ENCODE measurements at places on chromosomes 7 and 10. TPM values are rescaled to one million over a fixed set of nuclear protein-coding genes. Genes with fewer than 3 reads are reported as not detected.

The ELOVL3 gene
- total RNA-seq = 0.32 TPM

The CTAGE4 gene
- total RNA-seq = 0.43 TPM

The SFTPD gene
- not detected for total RNA-seq

The UCN3 gene
- total RNA-seq = not detected

The AP3M1 gene
- total RNA-seq = 51.4 TPM

The SEMA3C gene
- 101 TPM for total RNA-seq

The HOXA4 gene
- 0.97 TPM for total RNA-seq

The H2BK1 gene
- not detected for total RNA-seq

The SLC29A3 gene
- 2.2 TPM for total RNA-seq

The CNPY1 gene
- total RNA-seq = not detected

DNA sequence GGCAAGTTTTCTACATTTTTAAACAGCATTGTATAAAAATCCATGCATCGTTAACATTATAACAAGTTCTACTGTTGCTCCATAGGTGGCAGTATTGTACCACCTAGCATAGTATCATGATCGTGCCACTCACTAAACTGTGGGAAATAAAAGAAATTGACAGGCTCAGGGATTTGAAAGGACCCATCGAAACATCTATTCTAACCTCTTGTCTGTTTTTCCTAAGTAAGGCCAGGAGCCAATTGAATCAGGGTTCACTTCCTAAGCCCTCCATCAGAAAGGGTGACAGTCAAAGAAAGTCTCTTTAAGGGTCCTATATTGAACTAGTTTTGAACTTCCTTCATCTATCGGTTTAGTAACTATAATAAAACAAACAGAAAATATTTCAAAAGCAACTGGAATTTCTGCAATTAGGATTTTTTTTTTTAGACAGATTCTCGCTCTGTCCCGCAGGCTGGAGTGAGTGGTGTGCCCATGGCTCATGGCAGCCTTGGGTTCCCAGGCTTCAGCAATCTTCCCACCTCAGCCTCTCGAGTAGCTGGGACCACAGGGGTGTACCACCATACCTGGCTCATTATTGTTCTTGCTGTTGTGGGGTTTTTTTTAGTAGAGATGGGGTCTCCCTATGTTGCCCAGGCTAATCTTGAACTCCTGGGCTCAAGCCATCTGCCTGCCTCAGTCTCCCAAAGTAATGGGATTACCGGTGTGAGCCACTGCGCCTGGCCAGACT, 9.4 kb downstream of the HACD1 start:
- DNase-seq = peak; percentile 65

GRCh38 chr10:109972372-109973001, 35.3 kb upstream of the ADD3 start:
- no peak for DNase-seq

- no peak for DNase-seq
Observed at GRCh38 chr7:64869912-64870562, 33.0 kb upstream of the ZNF273 start.

GRCh38 chr10:30422981-30423654, 10.9 kb upstream of the MAP3K8 start:
- DNase-seq = peak; percentile 95

DNA sequence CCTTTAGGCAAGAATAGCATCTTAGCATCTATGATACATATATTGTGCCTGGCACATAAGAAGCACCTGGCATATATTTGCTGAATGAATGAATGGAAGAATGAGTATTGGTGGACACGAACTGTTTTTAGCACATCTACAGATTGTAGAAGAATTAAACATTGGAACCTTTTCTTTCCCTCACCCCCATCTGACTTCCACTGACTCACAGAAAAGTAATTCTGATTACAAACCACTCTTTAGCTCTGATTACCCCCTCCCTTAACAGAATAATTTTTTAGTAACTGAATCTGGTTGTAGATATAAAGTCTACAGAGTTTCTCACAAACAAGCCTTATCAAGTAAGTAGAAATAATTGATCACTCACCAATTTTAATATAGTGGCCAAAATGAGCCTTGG, 31.9 kb downstream of the SLC26A4 start:
- DNase-seq = no peak

DNA sequence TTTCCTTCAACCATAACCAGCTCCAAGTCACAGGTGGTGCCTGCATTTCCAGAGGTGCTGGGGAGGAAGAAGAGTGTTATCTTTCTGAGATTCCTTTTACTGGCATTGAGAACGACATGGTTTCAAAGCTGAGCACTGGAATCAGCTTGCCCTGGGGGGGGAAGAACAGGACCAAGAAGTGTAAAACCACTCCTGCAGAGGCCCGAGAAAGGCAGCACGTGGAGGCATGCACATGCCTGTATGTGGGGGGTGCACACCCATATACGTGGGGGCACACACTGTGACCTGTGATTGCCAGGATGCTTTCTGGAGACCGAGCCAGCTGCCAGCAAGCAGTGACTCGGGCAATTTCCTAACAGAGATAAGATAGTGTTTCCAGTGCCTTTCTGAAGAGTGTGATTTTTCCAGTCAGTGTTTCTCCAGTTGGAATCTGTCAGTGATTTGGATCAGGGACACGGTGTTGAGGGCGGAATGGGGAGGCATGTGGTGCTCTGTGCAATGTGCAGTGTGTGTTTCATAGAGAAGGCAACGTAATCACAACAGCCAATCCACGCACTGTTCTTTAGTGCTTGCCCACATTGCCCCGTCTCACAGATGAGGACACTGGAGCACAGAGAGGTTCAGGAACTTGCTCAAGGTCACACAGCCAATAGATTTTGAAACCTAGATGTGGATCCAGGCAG, 4.2 kb downstream of the LRRC27 start:
- DNase-seq = peak; percentile 75

- DNase-seq = no peak
Observed at GRCh38 chr7:45712872-45713668, 138.9 kb downstream of the ADCY1 start.

DNA sequence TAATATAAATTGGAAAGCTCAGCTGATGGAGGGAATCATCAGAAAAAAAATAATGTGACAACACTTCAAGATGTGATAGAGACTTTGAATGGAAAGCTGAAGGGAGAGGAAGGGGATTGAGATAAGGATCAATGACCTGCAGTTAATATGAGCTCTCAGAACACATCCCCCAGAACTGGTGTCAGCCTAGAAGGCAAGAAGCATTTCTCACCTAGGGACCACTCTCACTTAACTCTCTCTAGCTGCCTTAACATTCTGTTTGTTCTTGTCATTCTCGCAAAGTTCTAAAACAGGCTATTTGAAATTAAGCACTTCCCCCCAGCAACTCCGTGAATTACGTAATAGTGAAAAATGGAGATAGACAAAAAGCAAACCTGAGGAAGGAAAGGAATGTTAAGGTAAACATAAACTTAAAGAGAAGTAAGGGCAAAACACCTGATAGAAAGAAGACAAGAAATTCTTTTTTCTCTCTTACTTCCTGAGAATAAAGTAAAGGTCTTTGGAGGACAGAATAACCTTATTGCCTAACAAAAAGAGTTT, 1.2 kb upstream of the MPP7 start:
- DNase-seq = no peak

- peak; percentile 77 for DNase-seq
Observed at GRCh38 chr10:99711129-99711719, 20.7 kb downstream of the COX15 start.

DNA sequence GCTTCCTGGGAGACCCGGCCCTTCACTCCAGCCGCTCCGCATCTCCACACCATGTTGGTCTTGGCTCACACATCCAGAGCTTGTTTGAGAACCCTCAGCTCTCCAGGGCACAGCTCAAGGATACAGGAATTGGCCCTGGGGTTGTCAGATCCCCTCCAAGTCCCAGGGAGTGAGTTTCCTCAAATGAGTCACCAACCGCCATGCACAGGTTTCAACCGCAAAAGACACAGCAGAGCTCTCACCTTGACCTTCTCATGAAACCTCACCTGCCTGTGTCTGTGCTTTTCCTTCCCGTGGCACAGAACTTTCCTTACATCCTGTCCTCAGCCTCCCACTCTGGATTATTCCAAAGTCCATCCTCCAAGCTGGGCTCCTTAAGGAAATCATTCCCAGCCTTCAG, 20.6 kb downstream of the AZGP1 start:
- DNase-seq = no peak

DNA sequence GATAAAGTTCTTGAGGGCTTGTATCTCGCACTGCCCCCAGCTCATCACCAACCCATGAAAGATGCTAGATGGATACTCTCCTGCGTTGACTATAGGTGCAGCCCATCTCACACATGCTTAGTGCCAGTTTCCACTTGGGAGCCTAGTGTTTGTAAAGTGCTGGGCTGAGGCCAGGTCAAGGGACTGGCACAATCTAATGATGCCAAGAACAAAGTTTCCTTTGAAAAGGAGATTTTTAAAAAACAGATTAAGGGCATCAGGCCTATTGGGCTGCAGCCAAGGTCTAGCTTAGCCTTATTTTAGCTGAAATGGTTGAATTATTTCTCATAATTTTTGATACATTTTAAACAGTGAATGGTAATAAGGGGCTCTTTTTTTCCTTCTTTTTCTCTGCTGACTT, 259.0 kb downstream of the ADRA2A start:
- DNase-seq = no peak

GRCh38 chr10:34739915-34740314, 75.2 kb downstream of the PARD3 start:
- peak; percentile 90 for DNase-seq

DNA sequence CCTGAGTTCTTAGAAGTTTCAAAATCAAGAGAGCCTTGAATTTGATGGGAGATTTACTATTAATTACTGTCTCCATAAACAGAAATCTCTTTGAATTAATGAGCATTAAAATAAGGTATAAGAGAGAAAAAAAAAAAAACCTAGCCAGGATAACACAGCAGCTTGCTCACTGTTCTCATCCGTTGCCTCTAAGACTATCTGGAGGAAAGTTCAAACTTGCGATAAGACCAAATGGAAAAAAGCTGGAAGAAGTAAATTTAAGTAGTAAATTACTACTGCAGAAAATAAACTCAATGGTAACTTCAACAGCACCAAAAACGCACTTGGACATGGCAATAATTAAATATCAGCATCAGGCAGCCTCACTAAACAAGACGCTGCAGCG, 36.7 kb downstream of the GNA12 start:
- peak; percentile 58 for DNase-seq

DNA sequence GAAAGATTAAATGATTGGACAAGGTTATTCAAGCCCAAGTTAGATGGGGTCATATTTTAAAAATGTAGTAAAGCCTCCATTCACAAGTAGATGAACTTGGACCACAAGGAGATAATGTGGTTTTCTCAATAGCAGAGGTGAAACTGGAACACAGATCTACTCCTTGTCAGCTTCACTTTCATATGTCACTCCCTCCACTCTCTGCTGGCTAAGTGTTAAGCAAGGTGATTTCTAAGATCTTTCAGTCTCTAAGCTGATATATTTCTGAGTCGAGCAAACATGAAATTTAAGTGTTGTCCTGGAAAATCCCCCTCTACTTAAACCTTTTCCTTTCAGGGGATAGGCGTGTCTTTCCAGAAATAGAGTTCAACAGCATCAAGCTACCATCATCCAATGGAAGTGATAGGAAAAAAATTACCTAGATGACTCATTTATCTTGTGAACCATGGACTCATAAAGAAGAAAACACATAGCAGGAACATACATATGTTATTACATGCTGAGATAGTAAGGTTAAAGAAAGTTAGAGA, 275.0 kb downstream of the PTEN start:
- no peak for DNase-seq

GRCh38 chr10:109450702-109451101, 472.6 kb downstream of the XPNPEP1 start:
- no peak for DNase-seq

DNA sequence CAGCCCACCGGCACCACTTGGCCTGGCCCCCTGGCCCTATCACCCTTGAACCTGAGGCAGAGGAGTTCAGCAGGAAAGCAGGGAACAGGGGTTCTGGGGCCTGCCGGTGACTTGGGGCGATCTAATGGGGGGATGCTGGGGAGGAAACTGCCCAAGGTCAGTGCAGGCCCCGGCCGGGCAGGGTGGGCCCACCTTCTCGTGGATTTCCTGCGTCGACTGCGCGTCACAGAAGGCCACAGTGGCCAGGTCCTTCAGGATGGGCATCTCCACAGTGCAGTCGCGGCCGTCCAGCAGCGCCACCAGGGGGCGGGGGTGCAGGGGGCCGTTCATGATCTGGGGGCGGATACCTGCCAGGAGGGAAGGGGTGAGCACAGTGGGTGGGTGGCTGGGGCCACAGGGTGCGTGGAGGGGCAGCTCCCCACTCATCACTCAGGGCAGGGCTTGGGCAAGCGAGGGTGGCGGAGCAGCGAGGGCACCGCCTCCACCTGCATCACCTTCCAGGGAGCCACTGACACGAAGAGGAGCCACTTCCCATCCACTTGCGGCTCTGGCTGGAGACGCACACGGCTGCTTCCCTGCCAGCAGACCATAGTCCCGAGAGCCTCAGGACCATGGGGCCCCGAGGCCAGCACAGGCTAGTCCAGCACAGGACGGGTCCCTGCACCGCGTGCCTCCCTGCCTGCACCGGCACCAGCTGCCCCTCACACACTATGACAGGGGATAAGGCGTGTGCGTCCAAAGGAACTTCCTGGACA, 61.4 kb downstream of the ZRANB1 start:
- no peak for DNase-seq

- DNase-seq = no peak
Observed at GRCh38 chr10:133324857-133325260, 11.8 kb downstream of the CALY start.

DNA sequence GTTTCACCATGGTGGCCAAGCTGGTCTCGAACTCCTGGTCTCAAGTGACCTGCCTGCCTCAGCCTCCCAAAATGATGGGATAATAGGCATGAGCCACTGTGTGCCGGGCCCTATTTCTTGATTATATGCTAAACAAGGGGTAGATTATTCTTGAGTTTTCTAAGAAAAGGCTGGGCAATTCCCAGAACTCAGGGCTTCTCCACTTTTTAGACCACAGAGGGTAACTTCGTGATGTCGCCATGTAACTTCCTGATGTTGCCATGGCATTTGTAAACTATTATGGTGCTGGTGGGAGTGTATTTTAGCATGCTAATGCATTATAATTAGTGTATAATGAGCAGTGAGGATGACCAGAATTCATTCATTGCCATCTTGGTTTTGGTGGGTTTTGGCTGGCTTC, 35.8 kb downstream of the OTUD1 start:
- no peak for DNase-seq

DNA sequence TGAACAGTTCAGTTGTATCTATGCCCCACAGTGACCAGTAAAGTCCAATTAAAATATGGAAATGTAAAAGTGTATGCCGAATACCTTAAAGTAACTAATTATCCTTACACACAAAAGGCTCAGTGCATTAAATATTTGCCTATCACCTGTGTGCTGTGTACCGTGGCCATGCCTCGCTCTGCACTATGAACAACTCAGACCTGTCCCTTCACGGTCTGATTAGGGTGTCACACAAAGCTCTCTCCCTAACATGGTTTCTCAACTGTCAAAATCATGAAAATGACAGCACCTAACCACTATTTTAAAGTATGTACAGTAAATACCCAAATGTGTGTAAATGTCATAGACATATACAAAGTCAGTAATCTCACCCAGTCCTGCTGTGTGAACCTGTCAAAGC, 43.1 kb downstream of the STK17A start:
- no peak for DNase-seq

DNA sequence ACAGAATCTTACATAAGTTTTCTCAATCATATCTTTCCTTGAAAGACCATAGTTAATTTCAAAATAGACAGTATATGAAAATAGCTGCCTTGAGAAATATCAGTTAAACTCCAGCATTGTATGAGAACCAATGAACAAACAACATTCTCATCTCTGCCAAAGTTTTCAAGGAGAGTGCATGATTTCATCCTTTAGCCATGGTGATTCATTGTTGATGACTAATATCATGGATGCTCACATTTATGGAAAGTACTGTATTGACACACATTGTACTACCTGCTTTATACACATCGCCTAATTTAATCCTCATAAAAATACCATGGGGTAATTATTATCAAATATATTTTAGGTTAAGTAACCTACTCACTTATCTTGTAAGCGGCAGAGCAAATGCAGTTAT, 250.3 kb downstream of the CNTNAP2 start:
- DNase-seq = no peak
